Stimulated activated naive CD8-positive, alpha-beta T cell treated with anti-CD3 and anti-CD28 coated beads, Interleukin-15, Interleukin-2, amounts not matched to agents 100 U/mL and 50 U/mL, for 24 hours (primary cell): ENCODE measurements at places on chromosomes 3 and 15.

DNA sequence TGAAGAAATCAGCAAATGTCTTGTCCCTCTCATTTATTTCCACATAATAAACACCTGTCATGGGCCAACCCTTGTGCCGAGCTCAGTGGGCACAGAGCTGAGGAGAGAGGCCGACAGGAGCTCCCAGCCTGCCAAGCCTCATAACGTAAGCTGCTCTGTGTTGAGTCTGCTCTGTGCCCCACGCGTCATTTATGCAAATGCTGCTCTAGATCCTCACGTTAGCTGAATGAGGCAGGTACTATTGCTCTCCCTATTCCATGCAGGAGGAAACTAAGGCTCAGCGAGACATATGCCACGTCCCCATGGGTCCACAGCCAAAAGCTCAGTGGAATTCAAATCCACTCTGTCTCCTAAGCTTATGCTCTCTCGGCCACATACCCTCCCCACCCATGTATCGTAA lies 41.5 kb downstream of the EFCAB12 start:
- no peak for DNase-seq

DNA sequence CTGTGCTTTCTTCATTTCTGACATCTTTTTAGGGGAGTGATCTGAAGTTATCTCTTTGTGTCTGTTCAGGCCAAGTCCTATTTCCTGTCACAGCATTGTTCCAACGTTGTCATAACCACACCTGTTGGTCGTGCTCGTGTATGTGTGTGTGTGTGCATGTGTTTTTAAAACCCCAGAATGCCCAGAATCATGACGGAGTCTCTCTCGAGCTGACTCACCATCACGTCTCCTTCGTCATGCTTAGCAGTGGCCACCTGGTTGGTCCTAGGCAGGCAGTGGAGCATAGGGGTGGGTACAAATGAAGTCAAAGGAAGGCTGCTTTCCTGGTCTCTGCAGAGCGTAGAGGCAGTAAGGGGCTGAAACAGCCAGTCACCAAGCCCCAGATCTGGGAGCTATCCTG lies 126.8 kb upstream of the ABHD17C start:
- no peak for DNase-seq

GRCh38 chr3:193620650-193621049 lies 27.6 kb downstream of the OPA1 start:
- no peak for DNase-seq

- no peak for DNase-seq
These were observed 210.5 kb downstream of the ZIC4 start for GRCh38 chr3:147195887-147196286.

DNA sequence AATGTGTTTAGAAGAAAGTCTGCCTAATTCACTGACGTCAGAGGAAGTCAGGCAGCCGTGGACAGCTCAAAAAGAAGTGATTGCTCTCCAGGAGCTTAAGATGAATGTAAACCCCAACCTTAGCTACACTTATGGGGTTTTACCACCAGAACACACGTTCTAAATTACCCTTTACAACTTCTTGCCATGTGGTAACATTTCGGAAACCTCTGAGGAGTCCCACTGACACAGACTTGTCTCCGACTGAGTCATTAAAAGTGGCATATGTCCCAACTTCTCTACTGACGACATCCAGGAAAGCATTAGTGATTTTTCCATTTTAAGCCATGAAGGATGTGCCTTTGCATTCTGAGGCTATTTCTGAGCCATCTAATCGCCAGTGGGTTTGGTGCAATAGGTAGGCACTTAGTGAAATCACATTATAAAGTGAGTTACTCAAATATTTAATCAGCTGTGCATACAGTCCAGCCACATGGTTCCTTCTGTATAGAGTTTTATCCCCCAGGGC lies 32.4 kb downstream of the C2CD4A start:
- no peak for DNase-seq

DNA sequence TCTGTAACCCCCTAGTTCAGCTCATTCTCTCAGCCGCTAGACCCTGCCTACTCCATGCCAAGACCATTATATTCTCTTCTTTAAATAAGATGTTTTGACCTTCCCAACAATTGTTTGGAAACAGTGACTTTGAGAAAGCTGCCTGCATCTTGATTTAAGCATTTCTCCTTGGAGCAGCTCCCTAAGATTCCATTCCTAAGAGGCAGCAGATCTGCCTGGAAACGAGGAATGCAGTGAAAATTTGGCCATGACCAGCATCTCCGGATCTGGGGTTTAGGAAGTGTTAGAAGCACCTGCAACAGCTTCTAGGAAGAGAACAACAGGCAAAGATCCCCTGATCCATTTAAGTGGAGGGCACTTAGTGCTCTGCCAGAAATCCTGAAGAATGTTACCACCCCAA lies 235.7 kb downstream of the NTRK3 start:
- no peak for DNase-seq

DNA sequence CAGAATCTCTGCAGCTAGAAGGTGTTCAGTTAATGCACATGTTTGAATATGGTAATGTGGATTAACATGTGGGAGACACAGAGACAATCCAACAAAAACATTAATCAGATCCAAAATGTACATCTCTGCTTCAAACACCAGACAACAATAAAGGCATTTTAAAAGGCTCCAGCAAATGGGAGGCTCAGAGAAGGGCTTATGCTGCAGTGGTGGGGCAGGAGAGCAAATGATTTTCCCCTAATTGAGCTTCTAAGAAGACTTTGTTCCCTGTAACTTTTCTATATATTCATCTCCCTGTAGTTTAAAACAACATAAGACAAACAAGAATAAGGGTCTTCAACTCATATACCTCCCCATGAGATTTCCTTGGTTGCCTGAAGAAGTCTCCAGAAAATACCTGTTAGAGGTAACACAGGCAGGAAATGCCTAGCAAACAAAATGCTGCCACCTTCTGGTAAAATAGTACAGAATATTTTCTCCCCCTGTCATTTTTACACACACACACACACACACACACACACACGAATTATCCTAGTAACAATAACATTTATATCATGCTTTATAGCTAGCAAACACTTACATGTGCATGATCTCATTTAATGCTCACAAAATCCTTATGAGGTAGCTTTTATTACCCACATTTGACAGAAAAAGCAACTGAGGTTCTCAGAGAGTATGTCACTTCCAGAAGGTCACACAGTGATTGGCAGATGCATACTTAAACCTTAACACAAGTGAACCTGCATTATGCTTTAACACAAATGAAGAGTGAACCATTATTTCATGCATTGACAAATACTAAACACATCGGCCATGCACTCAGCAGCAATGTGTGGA lies 123.4 kb upstream of the MB21D2 start:
- no peak for DNase-seq

DNA sequence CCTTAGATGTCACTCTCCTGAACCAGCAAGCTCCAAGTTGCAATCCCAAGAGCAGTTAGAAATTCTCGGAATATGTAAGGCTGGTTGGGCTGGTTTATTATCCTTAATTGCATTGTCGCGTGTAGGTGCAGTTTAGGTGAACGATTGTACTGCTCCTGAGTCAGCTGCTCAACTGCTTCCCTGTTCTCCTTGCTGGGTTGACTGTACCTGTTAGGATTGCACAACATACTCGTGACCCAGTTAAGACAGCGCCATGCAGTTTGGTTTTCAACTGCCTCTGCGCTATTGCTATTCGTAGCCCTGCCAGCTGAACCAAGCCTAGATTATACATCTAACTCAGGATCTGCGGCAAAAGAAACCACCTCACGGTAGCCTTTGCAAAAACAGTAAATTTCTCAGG lies 41.0 kb downstream of the BCL2L10 start:
- no peak for DNase-seq

DNA sequence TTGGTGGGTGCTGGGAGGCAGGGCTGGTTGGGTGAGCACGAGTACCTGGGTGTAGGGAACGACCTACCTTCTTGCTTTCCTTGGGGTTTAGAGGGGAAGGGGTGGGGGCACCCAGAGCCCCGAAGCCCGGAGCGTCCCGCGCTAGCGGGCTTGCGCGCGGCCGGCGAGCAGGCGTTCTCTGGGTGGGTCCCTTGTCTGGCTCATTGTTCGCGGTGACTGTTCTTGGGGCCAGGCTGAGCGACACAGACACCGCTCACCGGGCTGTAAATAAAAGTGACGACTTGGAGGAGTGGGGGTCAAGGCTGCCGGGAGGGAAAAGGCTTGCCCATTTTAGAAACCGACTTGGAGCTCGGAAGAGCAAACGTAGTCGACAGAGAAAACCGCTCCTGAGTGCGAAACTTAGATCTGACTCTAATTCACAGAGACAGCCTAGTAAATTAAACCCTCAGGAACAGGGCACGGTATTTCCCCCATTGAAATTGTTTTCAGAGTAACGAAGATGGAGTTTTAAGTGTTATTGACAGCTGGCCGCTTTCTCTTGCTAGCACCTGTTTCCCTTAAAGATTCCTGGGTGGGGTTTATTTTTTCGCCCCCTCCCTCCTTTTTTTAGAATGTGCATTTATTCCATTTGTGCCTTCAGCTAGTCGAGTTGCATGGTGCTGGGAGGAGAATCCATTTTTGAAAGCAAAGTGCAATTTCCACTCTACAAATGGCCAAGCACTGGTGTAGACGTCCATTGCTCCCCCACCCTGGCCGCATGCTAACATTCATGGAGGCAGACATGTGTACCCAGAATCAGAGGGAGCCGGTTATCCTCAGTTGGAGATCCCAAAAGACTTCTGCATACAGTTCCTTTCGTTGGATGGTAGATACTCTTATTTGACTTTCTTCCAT lies 532.1 kb upstream of the SEMA6D start:
- no peak for DNase-seq

DNA sequence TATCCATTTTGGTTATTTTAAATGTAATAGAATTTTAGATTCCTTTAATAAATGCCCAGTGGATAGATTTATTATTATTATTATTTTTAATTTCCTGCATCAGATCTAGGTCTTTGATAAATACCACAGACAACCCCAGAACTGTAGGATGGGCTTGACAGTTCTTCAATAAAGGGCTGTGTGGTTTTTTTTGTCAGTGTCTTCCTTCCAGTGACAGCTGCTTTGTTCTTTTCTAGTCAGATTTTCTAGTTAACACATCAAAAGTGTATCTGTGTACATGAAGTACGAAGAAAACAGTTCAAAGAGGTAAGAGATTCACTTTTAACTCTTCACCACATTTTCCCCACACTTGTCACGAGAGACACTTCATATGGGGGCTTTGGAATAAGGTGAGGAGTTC lies 120.3 kb downstream of the SAMMSON start:
- no peak for DNase-seq
